ENCODE measurements at places on chromosomes 3 and 15.

- DNase-seq: no peak
Measured at GRCh38 chr15:57259568-57260040, 116.7 kb upstream of the CGNL1 start.

GRCh38 chr3:30161375-30161774, 445.0 kb upstream of the TGFBR2 start:
- DNase-seq: no peak

DNA sequence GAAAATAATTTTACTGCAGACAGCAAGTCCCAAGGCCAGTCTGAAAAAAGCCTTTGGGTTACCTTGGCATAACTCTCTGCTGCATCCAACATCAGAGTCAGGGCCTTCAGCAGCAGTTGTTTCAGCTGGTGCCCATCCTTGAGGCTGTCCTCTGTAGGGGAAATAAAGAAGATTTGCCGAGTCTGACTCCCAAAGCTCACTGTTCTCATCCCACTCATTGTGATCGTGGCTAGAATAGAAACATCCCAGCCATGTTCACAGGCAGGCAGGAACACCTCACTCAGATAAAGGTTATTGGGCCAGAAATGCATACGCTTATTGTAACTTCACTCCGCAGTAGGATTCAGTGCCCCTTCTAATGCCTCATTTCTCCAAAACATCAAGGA, 29.2 kb downstream of the EIF3J start:
- no peak for DNase-seq

GRCh38 chr3:156610154-156610553, 55.2 kb upstream of the SSR3 start:
- no peak for DNase-seq

DNA sequence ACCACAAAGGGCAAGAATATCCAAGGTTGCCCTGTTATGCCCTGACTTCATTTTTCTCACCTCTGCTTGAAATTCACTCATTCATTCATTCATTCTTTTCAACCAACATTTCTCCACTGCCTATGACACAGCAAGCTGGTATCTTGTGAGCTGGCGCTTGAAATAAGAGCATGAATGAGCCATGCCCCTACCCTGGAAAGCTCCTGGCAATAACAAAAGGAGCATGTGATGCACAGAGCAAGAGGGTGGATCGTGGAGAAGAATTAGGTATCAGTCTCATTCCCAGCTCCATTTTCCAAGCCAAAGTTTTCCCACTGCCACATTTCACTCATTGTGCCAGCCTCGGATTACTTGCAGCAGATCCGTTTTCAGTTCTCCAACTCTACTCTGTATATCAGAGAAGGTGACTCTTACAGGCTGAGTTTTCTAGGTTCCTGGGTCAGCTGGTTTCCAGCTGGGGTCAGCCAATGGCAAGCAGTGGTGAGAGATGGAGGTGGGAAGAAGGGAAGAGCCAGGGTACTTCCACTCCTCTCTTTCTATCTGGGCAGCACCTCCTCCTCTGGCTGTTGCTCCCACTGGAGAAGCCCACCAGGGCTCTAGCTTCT, 144.8 kb downstream of the SUCLG2 start:
- DNase-seq: no peak

DNA sequence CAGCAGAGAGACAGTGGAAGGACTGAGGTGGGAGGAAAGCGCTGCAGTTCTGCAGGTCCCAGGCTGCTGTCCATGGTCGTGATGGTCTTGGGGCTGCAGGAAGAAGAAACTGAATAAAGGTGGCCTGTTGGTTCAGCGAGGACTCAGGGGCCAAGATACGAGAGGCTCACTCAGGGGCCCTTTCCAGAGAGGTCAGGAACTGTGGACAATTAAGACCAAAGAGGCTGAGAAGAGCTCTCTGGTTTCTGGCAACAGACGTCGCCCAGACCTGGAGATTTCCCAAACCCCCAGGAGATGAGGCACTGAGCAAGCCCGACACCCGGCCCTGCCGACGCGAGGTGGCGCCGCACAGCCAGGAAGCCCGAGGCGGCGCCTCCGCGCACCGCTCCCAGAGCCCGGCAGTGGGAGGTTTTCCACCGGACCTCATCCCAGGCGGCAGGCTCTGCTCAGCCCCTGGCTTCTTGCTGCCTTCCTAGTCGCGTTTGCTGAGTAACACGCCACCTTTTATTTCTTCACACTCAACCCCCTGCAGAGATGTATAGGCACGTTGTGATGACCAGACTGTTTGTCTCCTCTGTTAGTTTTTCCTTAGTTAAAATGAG, 56.4 kb upstream of the ARRDC4 start:
- no peak for DNase-seq

DNA sequence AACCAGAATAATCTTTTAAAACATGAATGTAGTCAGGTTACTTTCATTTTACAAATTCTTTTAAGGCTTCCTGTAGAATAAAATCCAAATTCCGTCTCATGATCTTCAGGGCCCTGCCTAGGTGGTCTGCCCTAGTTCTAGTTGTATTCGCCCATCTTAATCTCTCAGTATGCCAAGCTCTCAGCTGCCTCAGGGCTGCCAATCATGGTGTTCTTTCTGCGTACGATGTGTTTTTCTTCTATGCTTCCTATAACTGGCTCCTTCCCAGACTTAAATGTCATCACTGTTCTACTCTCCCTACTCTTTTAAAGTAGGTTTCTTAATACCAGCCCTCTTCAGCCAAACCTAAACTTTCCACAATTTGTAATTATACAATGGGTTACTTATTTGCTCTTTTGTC, 107.4 kb downstream of the GREM1 start:
- DNase-seq: no peak

GRCh38 chr3:22713936-22714335, 489.2 kb upstream of the UBE2E2 start:
- no peak for DNase-seq

DNA sequence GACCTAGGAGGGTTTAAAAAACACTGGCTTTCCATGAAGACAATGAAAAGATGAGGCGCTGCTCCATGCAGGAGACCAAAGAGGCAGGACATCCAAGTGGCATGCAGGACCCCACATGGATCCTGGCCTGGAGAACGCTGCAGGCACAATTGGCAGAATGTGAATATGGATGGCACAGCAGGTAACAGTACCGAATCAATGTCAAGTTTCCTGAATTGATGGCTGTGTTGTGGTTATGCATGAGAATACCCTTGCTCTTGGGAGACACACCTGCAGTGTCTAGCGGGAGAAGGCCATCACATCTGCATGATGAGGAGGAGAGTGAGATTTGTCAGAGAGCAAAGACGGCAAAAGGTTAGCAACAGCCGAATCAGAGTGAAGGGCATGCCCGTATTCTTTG, 74.3 kb upstream of the SEC13 start:
- DNase-seq: no peak

DNA sequence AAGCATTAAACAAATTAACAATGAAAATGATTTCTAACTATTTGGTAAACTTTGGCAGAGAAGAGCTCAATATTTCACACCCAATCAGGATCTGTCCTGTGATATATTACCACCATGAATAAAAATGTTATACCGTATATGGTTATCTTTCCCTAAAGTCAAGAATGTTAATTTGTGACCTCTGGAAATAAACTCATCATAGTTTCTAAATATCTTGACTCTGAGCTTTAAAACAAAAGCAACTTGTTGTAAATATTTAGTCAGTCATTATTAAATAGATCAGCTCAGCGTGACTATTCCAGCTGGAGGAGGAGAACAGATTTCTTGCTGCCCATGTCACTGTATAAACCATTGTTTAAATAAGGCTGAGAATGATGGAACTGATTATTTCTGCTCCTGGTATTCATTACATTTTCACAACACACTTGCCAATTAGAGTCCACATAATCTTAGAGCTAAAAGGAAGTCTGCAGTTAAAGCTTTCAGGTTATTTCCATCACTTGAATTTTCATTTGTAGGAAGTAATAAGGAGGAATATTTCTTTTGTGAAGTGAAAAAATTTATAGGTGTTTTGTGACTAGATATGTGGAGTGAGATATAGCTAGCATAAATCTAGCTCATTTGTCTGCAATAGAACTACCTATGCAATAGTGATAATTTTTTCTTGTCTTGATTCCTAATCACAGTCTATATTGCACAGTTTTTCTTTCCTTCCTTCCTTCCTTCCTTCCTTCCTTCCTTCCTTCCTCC, 106.5 kb upstream of the P2RY1 start:
- no peak for DNase-seq
